H1 (cell line): ENCODE measurements at places on chromosomes 5 and 9. TPM values are rescaled to one million over a fixed set of nuclear protein-coding genes. Genes with fewer than 3 reads are reported as not detected.

DNA sequence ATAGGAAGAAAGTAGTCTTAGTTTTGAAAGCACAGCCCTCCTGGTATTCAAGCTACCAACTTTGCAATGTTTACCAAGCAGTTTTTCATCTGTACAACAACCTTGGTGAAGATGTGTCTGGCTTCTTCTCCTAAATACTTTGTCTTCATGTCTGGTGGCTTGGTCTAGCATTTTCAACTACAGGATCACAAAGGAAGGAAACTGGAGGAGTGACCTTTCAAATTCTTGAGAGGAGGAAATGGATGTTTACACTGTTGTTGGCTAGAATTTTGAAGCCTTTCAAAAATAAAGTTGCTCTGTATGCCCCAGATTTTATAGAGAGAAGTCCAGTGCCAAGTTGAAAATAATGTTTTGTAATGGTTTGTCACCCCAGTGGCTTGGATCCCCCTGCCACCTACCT lies 16.3 kb downstream of the PAM start:
- DNase-seq: no peak

DNA sequence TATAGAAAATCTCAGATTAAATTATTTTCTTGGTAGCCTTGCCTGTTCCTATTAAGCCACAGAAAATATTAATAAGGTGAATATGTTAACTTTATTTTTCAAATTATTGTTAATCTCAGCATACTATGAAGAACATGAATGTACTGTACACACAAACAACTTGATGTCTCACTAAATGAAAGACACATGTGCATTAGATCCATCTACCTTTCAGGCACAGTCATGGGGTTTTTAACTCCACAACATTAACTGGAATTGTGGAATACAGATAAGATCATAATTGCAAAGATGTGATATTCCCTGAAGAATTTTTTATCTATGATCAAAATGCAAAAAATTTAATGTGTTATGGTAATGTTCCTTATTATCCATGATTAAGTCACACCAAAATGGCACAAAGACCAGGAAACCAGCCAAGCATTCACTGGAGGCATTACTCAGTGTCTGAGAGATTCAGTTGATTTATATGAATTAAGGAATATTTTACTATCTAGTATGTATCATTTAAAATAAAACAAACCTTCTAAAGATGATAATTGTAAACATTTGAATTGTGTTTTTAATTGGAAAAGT lies 150.0 kb upstream of the VCAN start:
- no peak for DNase-seq

The ARID3C gene
- total RNA-seq: not detected in 2 replicates

GRCh38 chr9:88303721-88304451 lies 84.4 kb upstream of the SPIN1 start:
- DNase-seq: no peak
